ENCODE measurements at places on chromosomes 5 and 9.

GRCh38 chr5:9626955-9627354 lies 3.2 kb downstream of the TAS2R1 start:
- no peak for DNase-seq

DNA sequence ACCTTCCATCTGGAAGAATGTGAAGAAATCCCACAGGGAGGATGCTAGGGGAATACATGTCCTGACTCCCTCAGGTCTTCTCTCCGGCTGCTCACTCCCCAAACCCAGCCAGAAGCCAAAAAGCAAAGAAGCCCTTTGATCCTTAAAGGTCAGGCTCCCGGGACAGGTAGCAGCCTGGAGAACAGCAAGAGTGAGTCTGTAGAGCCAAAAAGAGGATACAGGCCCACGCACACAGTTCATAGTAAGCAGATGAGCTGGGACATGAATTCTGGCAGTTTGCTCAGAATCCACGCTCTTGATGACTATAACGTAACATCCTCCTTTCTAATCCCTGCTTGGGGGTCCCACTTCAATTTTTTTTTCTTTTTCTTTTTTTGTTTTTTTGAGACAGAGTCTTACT lies 72.0 kb upstream of the SLC44A1 start:
- no peak for DNase-seq

GRCh38 chr9:114680259-114681001 lies 1.6 kb downstream of the TEX48 start:
- DNase-seq: no peak

DNA sequence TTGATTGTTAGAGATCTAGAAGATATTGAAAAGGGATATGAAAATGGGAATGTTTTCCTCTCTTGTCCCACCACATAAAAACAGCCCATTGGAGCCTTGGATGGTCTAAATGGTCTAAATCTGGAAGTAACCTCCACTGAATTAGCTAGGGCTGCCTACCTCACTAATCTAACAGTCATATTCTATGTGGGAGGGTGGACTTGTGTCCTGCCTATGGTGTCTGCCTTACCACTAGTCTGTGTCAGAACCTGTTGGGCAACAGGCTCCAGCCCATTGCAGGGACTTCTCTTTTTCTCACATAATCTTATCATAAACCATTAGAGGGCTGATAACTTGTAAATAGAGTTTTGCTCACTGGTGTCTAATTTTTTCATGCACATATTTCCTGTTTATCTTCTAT lies 548.8 kb upstream of the CDH18 start:
- no peak for DNase-seq

DNA sequence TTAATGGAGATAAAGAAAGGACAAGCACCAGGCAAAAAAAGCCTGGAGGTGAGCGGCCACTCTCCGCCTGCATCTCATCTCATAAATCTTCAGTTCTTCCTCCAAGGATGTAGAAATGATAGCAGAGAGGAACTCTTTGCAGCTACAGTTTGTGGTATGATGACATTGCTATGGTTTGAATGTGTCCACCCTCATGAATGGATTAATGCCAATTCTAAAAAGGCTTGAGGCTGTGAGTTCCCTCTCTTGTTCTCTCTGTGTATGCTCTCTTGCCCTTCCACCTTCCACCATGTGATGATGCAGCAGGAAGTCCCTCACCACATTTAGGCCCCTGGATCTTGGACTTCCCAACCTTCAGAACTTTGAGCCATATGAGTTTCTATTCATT lies 126.4 kb downstream of the SPOCK1 start:
- DNase-seq: no peak

- DNase-seq: no peak
These were observed 192.7 kb upstream of the IER5L start for GRCh38 chr9:129370770-129371169.

GRCh38 chr5:7794823-7795222 lies 56.1 kb downstream of the CFAP90 start:
- DNase-seq: no peak

- no peak for DNase-seq
These were observed 434 bp downstream of the GLRX start for GRCh38 chr5:95822043-95822541.

DNA sequence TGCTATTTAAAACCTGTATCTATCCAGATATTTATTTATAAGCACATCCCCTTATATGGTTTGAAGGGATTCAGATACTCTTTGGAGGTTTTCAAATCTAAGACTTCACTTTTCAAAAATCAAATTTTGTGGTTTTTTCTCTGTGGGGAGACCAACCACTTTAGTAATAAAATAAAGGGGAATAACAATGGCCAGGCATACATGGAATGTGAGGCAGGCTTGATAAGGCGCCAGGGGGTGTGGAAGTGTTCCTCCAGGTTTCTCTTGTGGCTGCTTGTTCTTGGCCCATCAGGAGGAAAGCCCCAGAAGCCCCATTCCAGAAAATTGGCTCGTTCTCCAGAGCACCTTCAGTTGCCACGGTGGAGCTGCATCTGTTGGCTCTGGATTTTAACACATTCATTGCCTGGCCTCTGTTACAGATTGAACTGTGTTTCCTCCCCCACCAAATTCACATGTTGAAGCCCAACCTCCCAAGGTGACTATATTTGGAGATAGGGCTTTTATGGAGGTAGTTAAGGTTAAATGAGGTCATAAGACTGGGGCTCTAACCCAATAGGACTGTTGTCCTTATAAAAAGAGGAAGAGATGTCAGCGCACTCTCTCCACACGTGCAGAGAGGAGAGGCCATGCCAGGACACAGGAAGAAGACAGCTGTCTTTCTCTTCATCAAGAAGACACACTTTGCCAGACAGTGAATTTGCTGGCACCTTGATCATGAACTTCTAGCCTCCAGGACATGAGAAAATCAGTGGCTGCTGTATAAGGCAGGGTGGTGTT lies 195.9 kb downstream of the TMEM38B start:
- DNase-seq: no peak

DNA sequence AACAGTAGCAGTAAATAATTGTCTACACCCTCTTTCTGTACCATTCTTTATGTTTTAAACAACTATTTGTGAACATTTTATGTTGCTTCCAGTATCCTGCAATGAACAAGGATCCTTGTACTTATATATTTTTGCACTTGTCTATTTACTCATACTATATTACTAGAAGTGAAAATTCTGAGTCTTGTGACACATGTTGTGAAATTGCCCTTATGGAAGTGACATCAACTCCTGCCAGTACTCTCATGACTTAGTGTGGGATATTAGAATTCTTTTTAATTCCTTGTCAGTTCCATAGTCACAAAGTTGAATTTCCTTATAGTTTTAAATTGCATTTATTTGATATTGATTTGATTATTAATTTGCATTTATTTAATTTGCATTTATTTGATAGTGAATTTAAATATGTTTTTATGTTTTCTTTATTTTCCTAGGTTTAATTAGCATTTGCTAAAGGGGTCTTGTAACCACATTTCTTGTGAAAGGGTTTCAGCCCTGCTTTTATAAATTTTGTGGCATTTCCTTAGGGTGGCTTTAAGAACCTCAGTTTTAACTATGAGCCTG lies 27.7 kb downstream of the PARP8 start:
- DNase-seq: no peak

All from stimulated activated CD4-positive, alpha-beta T cell treated with anti-CD3 and anti-CD28 coated beads, TNF-alpha, amount 100 ng/mL, for 4 hours (primary cell).